AG04450 (cell line): ENCODE measurements at places on chromosomes 16 and 17. TPM values are rescaled to one million over a fixed set of nuclear protein-coding genes. Genes with fewer than 3 reads are reported as not detected.

Gene C17orf67
- 0.42 and 0.76 TPM in 2 replicates for polyA plus RNA-seq

DNA sequence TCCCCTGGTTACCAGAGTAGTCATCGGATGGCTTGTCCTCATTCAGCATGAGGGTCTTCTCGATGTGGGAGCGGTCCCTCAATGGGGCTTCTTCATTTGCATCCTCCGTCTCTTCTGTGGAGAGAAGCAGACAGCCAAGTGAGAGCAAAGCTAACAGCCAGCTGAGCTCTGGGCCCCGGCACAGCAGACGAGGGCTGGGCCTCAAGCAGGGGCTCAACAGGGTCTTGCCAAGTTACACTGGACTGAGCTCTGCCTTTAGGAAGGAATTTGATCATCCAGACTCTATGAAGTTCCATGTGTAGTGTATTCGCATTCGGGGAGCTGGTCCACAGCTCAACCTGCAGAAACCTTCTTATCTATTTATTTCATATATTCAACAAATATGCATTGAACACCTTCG lies 37.4 kb downstream of the SRL start:
- DNase-seq, result no peak

Gene OR1E2
- polyA plus RNA-seq, result not detected in 2 replicates

GRCh38 chr17:4643676-4644075 lies 2.2 kb upstream of the ALOX15 start:
- DNase-seq, result no peak

DNA sequence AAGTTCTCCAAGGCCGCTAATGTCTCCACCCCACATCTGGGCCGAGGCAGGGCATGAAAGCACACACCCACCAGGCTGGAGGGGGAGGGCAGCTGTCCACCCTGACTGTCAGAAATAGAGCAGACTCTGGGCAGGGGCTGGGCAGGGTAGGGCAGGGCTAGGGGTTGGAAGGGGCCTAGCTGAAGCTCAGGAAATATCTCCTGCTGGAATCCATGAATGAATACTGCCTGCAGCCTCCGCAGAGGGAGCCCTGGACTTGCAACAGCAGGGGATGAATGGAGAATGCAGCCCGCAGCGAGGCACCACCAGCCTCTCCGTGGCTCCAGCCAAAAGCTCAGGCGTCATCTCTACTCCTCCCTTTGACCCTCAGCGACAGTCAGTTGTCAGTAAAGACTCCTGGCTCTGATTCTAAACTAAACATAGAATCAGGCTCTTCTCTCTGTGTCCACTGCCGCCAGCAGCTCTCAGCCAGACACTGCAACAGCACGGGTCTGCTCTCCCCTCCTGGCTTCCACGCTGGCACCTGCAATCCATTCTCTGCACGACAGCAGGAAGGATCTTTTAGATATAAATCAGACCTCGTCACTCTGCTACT lies 23.9 kb upstream of the NGFR start:
- no peak for DNase-seq

GRCh38 chr16:6684076-6684673 lies 648.5 kb upstream of the RBFOX1 start:
- DNase-seq, result no peak

DNA sequence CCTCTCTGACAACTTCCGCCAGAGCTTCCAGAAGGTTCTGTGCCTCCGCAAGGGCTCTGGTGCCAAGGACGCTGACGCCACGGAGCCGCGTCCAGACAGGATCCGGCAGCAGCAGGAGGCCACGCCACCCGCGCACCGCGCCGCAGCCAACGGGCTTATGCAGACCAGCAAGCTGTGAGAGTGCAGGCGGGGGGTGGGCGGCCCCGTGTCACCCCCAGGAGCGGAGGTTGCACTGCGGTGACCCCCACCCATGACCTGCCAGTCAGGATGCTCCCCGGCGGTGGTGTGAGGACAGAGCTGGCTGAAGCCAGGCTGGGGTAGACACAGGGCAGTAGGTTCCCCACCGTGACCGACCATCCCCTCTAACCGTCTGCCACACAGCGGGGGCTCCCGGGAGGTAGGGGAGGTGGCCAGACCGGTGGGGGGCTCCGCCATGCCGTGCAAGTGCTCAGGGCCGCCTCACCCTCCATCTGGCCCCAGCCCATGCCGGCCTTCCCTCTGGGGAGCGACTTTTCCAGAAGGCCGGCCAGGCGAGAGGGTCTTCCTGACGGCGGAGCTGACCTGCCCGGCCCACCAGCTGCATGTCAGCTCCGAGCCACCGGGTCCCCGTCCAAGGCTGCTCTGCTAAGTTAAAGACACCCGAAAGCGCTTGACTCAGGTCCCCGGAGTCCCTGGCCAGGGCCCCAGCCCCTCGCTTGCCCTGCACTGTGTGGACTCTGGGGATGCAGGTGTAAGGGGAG lies 7.4 kb downstream of the SSTR5 start:
- no peak for DNase-seq

- no peak for DNase-seq
Observed at GRCh38 chr16:66296591-66296990, 69.9 kb upstream of the CDH5 start.
